ENCODE measurements at places on chromosomes 6 and 20. TPM values are rescaled to one million over a fixed set of nuclear protein-coding genes. Genes with fewer than 3 reads are reported as not detected.

DNA sequence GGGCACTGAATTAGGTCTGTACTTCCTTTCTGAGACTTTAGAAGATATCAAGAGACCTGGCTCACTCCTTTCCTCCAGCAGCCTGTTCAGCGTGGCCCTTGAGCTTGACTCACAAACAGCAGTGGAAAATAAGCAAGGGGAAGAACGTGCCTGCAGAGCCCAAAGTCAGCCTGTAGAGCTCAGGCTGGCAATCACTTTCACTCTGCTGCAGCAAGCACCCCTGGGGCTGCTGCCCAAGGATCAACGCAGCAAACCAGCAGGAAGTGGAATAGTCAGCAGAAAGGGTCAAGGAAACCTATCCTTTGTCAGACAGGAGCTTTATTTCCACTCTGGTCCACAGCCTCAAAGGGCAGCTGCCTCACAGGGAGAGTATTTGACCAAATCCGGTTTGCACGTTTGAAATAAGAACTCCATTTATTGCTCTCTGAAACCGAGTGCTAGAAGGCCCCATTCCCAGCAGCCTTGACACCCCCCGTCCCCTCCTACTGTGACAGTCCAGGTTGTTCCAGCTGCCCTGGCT lies 77.4 kb downstream of the PRDM1 start:
- H3K36me3 ChIP-seq: no peaks in the 10 kb centered on the region
- DNase-seq: no peak
- H3K4me3 ChIP-seq: no peak overlapping the region
- H3K27me3 ChIP-seq: no peaks in the 10 kb centered on the region

DNA sequence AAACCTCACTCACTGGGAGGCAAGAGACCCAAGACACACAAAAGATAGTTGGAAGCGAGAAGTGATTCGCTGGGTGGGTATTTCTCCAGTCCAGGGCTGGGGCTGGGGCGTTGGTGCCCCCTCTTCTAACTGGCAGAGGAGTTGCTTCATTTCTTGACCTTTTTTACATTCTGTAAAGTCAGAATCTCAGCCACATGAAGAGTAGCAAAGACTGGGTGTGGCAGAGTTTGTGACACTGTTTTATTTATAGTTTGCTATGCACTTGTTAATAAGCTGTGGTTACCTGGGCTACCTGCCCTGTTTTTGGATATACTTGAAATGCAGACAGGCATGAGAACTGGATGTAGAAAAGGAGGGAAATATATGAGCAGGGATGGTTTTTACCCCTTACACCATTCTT lies 42.3 kb downstream of the IL20RA start:
- H3K36me3 ChIP-seq: no peaks in the 10 kb centered on the region
- no peaks in the 10 kb centered on the region for H3K4me1 ChIP-seq
- no peak for DNase-seq
- no peaks in the 10 kb centered on the region for H3K27me3 ChIP-seq

- peaks cover 6% of the 10 kb centered on the region for H3K36me3 ChIP-seq
- peak; percentile 42 for DNase-seq
- no peak overlapping the region for H3K4me3 ChIP-seq
- peaks cover 82% of the 10 kb centered on the region for H3K4me1 ChIP-seq
- H3K27ac ChIP-seq: peak overlapping the region; percentile 100
These were observed 968 bp upstream of the ZMYND8 start for GRCh38 chr20:47357296-47358038.

GRCh38 chr6:113634352-113635163 lies 222.6 kb upstream of the MARCKS start:
- peaks cover 27% of the 10 kb centered on the region for H3K4me1 ChIP-seq
- no peak for DNase-seq
- H3K4me3 ChIP-seq: no peak overlapping the region
- no peaks in the 10 kb centered on the region for H3K36me3 ChIP-seq
- H3K27me3 ChIP-seq: no peaks in the 10 kb centered on the region

DNA sequence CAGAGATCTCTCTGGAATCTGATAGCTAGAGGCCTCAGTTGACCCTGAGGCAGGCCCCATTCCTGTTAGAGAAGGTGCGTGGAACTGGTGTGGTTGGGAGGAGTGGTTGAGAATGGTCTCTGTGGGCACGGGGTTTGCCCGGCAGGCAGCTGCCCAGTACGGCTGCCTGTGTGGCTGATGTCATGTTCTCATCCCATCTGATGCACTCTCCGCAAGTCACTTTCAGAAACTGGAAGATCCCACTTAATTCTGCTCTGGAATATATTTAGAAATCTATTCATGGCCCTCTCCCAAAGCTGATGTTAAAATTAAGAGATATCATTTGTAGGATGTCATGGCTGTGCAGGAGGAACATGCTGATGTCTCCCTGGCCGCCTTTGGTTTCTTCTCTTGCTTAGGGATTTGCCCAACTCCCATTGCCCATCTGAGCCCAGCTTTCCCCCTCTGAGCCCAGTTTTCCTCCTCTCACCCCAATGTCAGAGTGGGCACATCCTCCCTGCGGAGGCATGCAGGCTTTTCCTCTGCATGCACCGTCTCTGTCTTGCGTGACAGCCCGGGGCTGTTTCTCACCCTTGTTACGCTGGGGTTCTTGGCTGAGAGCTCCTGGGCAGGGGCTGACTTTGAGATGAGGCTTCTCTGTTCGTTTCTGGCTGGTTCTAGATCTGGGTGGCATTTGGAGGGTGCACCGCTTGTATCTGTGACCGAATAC lies 21.0 kb downstream of the PHACTR3 start:
- DNase-seq: no peak
- no peak overlapping the region for H3K27ac ChIP-seq
- no peaks in the 10 kb centered on the region for H3K36me3 ChIP-seq
- H3K4me3 ChIP-seq: no peak overlapping the region

DNA sequence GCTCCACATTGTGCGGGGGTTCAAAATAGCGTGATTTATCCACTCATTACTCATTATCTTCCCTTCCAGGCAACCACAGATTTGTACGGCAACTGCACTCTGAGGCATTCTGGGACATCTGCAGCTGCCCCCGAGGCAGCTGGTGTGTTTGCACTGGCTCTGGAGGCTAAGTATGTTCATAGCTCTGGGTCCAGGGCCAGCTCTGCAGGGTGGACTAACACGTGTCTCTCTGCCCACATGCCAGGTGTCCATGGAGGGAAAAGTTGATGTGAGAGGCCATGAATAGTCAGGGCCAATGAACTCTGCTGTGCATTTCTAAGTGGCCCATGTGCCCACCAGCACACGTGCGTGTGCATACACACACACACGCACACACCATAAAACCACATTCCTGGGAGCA lies 74.9 kb downstream of the BFSP1 start:
- H3K36me3 ChIP-seq: no peaks in the 10 kb centered on the region
- H3K27ac ChIP-seq: no peak overlapping the region
- H3K27me3 ChIP-seq: no peaks in the 10 kb centered on the region
- H3K4me3 ChIP-seq: no peak overlapping the region
- H3K4me1 ChIP-seq: no peaks in the 10 kb centered on the region

- H3K36me3 ChIP-seq: no peaks in the 10 kb centered on the region
- DNase-seq: no peak
- H3K4me3 ChIP-seq: no peak overlapping the region
- no peaks in the 10 kb centered on the region for H3K27me3 ChIP-seq
These were observed 182.8 kb downstream of the EYS start for GRCh38 chr6:65524232-65524631.

GRCh38 chr6:3916211-3916610 lies 67.0 kb downstream of the FAM50B start:
- no peaks in the 10 kb centered on the region for H3K36me3 ChIP-seq
- H3K4me1 ChIP-seq: peaks cover 24% of the 10 kb centered on the region
- no peak overlapping the region for H3K27ac ChIP-seq
- H3K27me3 ChIP-seq: no peaks in the 10 kb centered on the region

DNA sequence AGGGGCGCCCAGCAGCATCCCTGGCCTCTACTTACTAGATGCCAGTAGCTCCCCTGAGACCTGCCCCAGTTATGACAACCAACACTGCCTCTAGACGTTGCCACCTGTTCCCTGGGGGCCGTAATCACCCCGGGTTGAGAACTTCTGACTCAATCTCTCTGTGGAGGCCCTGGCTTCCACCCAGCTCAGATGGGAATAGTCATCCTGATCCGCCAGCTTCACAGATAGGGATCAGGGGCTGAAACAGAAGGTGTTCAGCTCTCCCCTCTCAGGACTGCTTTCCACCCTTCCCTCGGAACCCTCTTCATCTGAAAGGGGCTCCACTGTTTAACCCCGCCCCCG lies 3.3 kb downstream of the CAPN11 start:
- H3K4me1 ChIP-seq: peaks cover 3% of the 10 kb centered on the region
- H3K4me3 ChIP-seq: no peak overlapping the region
- DNase-seq: no peak
- no peaks in the 10 kb centered on the region for H3K36me3 ChIP-seq
- H3K27ac ChIP-seq: no peak overlapping the region

- H3K4me3 ChIP-seq: no peak overlapping the region
- H3K36me3 ChIP-seq: no peaks in the 10 kb centered on the region
- no peak for DNase-seq
These were observed 95.7 kb downstream of the SMLR1 start for GRCh38 chr6:130922922-130923321.

Gene KIF3B
- polyA plus RNA-seq: 23.8 TPM

Gene PPP1R3G
- polyA plus RNA-seq: 0.08 TPM

Gene OOEP
- polyA plus RNA-seq: not detected

Gene LRRC73
- 0.89 TPM for polyA plus RNA-seq

Gene SLC32A1
- polyA plus RNA-seq: not detected

Gene TMC2
- polyA plus RNA-seq: not detected
